ENCODE measurements at places on chromosomes 1 and 21.

- DNase-seq, result no peak
These were observed 465.9 kb downstream of the NPHP4 start for GRCh38 chr1:5526385-5526750.

GRCh38 chr1:240575981-240576662, 35.8 kb downstream of the GREM2 start:
- DNase-seq, result no peak

DNA sequence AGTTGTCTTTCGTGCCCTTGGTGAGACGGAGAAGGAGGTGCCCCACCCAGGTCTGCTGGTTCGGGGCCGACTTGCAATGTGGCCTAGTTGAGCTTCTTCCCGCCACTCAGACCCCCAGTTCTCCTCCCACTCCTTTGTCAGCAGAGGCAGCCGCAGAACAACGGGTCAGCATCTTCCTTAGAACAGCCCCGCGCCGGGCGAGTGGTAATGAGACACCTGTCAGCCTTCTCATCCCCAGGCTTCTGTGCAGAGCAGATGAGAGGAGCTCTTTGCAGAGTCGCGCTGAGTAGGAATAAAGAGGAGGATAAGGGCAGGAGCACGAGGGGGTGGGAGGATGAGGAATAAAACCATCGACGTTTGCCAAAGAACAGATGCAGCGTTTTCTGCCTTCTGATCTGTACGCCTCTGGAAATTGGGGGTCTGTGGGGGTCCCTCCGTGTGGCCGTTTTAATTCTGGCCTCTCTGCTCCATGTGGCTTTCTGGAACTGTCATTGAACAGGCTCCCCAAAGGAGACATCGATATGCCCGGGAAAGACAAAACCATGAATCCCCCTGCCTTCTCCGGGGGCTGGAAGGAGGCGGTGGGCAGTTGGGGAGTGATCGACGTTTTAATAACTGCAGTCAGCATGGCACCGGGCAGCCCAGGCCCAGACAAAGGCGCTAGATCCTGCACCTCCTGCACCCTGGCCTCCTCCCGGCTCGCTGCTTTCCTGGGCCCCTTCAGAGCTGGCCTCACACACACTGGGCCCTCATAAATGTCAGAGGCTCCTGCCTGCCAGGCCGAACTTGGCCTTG, 27.5 kb upstream of the IGSF21 start:
- DNase-seq, result no peak

- no peak for DNase-seq
These were observed 6.5 kb downstream of the GALNT2 start for GRCh38 chr1:230073371-230074035.

Data from stimulated activated CD8-positive, alpha-beta memory T cell treated with anti-CD3 and anti-CD28 coated beads, Interleukin-12 subunit alpha, Interleukin-12 subunit beta, amount 100 ng/mL, for 4 hours (primary cell).